ENCODE measurements at places on chromosomes 12 and 14.
A peak's percentile ranks its signal among the peaks of the same experiment; 100 is the strongest.

DNA sequence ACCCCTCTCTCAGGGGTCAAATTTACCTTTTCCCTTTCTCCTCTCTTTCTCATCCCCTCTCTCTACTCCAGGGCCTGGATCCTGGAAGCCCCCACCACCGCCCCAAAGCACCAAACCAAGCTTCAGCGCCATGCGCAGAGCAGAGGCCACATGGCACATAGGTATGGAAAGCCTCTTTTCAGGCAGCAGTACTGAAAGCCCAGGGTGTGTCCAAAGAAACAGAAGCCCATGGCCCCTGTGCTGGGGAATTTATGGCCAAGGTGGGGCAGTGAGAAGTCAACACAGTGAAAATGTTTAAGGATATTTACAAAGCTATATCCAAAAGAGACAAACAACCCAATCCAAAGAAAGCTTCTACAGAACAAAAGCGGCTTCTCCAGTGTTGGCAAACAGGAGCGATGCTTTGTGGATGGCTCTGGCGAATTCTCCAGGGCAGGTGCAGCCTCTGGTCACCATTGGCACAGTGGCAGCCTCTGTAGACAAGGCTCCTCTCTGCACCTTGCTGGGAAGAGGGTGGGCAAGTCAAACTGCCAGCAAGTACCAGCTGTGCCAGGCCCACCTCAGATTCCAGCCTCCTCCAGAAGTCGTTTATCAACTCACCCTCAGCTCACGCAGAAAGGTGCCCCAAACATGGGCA lies 4.7 kb upstream of the CPNE6 start:
- DNase-seq = no peak

GRCh38 chr12:42432517-42433140 lies 106.7 kb downstream of the PPHLN1 start:
- no peak for DNase-seq

GRCh38 chr12:90299121-90299520 lies 590.5 kb upstream of the ATP2B1 start:
- DNase-seq = no peak

- no peak for DNase-seq
These were observed 76.4 kb upstream of the TMEM132C start for GRCh38 chr12:128190614-128191013.

DNA sequence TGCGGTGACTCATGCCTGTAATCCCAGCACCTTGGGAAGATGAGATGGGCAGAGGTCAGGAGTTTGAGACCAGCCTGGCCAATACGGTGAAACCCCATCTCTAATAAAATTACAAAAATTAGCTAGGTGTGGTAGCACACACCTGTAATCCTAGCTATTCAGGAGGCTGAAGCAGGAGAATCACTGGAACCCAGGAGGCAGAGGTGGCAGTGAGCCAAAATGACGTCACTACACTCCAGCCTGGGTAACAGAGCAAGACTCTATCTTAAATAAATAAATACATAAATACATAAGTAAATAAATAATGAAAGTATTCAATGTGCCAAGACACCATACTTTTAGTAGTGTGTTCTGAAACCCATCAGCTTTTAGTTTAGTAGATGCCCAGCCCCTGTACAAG lies 308.1 kb upstream of the FLRT2 start:
- no peak for DNase-seq

DNA sequence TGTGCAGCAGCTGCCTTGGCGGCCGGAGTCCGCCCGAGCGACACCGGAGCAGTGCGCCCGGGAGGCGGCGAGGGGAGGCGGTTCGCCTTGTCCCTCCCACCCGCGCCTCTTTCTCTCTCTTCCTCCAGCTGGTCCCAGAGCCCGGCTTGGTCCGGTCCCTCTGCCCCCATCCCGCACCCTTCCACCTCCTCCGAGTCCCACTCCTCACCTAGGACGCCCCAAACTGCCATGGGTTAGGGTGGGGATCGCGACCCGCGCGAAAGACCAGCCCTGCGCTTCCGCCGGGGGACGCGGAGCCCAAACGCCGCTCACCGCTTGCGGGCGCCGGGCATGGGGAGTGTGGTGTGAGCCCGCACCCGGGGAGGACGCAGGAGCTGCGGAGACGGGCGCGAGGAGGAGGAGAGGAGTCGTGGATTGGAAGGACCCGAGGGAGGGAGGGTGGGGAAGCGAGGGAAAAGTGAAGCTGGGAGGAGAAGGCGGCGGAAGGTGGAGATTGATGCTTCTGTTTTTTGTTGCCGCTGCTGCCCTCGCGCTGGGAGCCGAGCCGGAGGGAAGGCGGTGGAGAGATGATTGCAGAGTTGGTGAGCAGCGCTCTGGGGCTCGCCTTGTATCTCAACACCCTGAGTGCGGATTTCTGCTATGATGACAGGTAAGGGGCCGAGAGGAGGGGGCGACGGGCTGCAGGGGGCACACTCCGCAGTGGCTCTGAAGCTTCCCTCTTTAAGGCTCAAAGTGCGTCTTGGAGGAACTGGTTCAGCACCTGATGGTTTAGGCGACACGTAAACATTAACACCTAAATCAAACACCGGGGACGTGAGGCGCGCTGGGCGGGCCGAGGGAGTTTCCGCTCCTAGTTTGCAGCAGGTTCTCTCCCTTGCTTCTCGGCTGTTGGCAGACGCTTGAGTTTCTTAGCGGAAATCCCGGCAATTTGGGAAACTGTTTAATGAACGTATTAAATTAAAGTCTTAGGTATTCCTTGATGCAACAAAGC lies 610 bp downstream of the TMTC2 start:
- DNase-seq = no peak

DNA sequence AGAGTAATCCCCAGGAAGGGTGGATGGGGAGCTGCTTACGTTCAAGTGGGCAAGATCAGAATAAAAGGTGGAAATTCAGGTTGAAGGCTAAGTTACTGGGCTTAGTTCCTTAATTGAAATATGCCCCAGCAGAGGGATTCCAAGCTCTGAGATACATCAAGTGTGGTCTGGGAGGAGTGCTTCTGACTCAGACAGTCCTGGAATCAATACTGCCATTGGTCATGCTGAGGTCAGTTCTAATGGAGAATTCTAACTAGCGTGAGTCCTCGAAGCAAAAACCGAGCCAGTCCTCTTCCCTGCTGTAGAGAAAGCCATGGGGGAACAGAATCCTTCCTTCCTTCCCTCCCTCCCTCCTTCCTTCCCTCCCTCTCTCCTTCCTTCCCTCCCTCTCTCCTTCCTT lies 39.9 kb downstream of the NOS1 start:
- DNase-seq = no peak

DNA sequence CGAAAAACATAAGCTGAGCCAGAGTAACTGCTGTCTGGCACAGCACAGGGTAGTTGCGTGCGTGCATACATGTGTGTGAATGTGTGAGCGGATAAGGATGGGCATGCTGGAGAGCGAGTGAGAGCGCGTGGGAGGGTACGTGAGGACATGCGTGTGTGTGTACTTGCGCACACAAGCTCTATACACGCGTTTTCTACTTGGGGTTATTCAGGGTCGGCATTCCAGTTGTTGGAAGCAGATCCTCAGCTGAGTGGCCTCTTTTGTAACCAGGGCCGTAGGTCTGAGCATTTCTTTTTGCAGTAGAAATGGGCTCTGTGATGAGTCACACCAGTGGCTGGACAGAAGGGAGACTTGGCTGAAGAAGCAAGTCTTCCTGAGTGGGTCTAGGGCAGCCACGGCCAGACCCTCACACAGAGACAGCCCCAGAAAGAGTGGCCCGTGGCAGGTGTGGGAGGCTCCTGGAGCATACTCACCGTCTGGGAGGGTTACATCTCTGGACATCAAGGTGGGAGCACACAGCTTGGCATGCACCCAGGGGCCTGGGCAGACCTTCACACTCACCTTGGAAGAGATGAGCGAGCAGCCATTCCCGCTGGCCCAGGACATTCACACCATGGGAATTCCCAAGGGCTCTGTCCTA lies 78.0 kb downstream of the LRRC74A start:
- no peak for DNase-seq

GRCh38 chr12:128267131-128267622 lies at the start of gene TMEM132C:
Gene TMEM132C (plus strand): TSS chr12:128267170. CDS start chr12:128267403, 233 bp downstream.
- DNase-seq = no peak

GRCh38 chr12:56271031-56271430 lies 4.3 kb downstream of the COQ10A start:
- no peak for DNase-seq

DNA sequence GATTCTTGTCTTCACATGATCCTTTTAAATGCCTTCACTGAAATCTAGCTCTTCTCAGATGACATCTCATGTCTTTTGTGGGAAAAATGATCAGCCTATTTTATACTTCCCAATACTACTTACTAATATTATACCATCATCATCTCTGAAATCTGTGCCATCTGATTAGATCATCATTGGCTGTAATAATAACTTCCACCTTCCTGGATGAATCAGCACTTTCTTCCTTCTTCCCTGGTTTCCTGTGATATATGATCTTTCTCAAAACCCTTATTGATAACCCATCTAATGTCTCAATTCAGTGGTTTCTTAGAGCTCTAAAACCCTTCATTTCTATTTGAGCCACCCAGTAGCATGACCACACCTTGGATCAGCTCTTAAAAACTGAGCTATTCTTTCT lies 30.9 kb downstream of the GPR137C start:
- no peak for DNase-seq

DNA sequence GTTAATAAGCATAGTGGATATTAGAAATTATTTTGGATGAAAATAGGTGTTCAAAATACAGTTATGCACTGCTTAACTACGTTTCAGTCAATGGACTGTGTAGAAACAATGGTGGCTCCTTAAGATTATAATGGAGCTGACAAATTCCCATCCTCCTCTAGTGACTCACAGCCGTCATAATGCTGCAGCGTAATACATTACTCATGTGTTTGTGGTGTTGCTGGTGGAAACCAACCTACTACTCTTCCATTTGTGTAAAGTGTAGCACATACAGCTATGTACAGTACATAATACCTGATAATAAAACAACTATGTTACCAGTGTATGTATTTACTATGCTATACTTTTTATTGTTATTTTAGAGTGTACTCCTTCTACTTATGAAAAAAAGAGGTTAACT lies 111.2 kb upstream of the TMCC3 start:
- peak; percentile 91 for DNase-seq

- DNase-seq = no peak
These were observed 183.2 kb downstream of the C12orf50 start for GRCh38 chr12:87846045-87846444.

DNA sequence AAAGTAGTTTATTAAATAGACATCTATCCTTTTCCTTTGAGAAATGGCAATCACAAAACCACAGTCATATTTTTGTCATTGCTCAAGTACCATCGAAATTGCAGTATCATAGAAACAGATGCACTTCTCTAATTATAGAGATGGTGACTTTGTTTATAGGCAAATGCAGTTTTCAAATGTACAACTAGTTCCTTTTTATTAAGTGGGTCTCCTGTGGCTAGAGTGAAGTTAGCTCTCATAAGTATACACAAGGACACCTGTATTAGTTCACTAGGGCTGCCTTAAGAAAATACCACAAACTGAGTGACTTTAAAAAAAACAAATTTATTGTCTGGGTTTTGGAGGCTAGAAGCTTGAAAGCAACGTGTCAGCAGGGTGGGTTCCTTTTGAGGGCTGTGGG lies 62.8 kb downstream of the OTOGL start:
- DNase-seq = no peak

GRCh38 chr14:29735459-29735858 lies 192.2 kb downstream of the PRKD1 start:
- DNase-seq = no peak

DNA sequence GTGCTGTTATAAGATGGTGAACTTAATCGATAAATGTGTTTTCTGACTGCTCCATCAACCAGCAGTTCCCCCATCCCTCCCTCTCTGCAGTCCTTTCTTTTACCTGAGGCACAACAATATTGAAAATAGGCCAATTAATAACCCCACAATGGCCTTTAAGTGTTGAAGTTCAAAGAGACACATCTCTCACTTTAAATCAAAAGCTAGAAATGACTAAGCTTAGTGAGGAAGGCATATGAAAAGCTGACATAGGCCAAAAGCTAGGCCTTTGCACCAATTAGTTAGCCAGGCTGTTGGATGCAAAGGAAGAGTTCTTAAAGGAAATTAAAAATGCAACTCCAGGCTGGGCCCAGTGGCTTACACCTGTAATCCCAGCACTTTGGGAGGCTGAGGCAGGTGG lies 43.7 kb downstream of the SAV1 start:
- no peak for DNase-seq

GRCh38 chr12:119151445-119152026 lies 27.2 kb upstream of the HSPB8 start:
- DNase-seq = no peak

DNA sequence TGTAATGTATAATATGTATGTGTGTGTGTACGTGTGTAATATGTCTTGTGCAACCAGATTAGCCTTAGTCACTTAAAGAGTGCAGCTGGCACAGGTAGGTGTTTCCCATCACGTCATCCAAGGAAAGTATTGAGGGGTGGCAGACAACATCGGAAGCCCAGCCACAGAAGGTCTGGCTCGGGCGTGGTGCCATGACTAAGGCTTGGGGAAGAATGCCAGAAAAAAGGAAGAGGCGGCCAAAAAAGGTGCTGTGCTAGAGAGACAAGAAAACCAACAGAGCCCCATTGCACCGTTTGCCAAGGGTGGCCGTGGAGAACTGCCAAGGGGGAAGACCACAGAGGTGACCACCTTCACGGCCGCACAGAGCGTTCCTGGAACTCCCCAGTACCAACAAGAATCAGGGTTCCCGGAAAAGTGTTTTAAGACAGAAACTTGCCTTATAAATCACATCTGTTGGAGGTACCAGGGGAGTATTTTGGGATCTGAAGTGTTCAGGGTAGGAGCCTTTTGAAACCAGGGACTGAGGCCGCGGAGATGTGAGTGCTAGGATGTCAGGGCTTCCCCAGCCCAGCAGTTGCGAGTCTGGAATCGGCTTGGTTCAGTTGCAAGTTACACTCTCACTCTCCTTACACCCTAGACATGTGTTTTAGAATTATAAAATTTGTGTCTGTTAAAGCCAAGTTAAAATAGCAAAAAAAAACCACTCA lies 131.2 kb upstream of the DYRK2 start:
- peak; percentile 96 for DNase-seq

DNA sequence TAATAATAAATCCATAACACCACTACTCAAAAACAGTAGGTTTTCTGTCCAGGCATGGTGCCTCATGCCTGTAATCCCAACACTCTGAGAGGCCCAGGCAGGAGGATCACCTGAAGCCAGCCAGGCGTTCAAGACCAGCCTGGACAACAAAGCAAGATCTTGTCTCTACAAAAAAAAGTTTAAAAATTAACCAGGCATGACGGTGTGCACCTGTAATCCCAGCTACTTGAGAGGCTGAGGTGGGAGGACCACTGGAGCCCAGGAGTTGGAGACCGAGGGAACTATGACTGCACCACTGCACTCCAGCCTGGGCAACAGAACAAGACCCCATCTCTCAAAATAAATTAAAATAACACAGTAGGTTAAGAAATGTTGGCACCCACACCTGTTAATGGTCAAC lies 44.5 kb upstream of the AP4S1 start:
- DNase-seq = no peak

GRCh38 chr14:50531595-50532501 lies 521 bp downstream of the MAP4K5 start:
- no peak for DNase-seq

All from epithelial cell of prostate (primary cell).